ENCODE measurements at places on chromosomes 7 and 10.
A peak's percentile ranks its signal among the peaks of the same experiment; 100 is the strongest.

GRCh38 chr10:11193001-11193551, 175.4 kb downstream of the CELF2 start:
- no peak for DNase-seq

DNA sequence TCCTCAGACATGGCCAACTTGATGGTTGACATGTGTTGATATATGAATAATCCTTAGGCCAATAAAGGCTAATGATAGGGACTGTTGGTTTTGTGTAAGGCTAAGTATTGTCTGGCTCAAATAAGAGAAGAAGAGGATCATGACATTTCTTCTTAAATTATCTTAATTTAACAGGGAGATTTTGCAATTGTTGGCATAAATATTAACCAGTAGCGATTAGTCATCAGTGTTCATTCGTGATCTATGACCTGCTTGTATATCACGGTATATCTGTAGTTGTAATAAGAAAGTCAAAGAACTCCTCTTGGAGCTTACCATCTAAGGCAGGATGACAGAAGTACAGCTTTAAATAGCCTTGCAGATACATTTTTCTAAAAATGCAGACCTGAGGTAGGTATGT, 196.4 kb downstream of the CREB5 start:
- DNase-seq = no peak

- no peak for DNase-seq
Observed at GRCh38 chr7:12728192-12728538, 40.7 kb downstream of the ARL4A start.

DNA sequence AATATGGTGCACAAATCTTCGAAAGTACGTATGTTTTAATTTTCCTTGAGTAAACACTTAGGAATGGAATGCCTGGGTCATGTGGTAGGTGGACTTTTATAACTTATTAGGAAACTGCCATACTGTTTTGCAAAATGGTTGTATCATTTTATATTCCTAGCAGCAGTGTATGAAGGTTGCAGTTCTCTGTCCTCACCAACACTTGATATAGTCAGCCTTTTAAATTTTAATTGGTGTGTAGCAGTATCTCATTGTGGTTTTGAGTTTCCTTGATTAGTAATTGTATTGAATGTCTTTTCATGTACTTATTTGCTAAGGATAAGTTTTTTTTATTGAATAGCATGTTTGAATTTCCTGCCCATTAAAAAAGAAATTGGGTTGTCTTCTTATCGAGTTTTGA, 926 bp upstream of the PCBD1 start:
- DNase-seq = no peak

DNA sequence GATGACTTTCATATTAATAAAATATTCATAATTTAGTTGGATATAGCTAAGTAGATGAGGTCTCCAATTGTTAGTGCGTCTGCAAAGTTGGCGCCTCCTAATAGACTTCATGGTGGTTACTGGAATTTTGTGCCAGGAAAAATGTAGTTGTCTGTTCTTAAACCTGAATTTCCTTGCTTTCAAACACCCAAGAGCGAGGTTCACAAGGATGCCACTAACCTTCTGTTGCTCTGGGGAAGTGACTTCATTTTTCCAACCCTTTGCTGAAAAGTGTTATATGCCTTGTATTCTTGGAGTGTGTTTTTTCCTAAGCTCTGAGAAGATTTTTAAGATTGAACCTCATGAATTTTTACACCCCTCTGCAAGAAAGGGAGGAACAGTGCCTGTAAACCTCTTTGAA, 98.9 kb upstream of the GLCCI1 start:
- DNase-seq = no peak

GRCh38 chr10:121803611-121804010, 124.2 kb downstream of the ATE1 start:
- DNase-seq = no peak

DNA sequence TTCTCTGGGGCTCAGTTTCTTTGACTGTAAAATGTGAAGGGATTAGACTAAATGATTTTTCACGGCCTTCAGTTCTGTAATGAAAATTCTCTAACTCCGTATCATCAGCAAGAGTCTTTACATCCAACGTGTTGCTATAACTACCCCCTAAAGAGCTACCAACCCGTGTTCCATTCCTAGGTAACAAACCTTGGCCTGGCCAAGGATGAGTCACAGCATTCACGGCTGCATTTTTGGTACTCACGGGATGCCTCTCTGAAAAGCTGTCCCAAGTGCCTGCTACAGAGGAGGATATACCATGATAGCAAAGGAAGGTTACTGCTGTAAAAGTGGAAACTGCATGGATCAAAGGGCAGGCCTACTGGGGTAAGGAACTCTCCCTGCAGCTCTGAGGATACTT, 5.9 kb downstream of the LRRC4 start:
- no peak for DNase-seq

DNA sequence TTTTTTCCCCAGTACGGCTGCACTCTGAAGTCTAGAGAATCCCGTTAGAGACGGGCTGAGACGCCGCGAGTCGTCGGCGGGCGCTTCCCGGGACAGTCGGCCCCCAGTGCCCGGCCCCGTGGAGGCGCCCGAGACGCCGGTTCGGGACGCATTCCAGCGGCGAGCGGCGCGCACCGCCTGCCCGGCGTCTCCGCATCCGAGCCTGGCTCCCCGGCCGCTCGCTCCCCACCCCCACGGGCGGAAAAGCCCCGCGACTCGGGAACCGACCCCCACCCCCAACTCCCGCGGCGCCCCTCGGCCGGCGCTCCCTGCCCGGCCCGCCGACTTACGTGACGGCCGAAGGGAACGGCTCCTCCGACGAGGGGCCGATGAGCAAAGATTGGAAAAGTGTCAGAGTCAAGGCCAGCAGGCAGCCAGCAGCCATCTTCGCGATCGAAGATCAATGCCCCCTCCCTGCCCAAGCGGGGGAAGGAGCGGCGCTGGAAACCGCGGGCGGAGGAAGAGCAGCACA, 486 bp downstream of the CACNA2D1 start:
- peak; percentile 58 for DNase-seq

GRCh38 chr7:108308276-108308675, 148.0 kb downstream of the NRCAM start:
- DNase-seq = no peak

- no peak for DNase-seq
Observed at GRCh38 chr7:112410092-112410491, 40.2 kb upstream of the IFRD1 start.

GRCh38 chr10:126937026-126937425, 31.8 kb downstream of the DOCK1 start:
- DNase-seq = no peak

DNA sequence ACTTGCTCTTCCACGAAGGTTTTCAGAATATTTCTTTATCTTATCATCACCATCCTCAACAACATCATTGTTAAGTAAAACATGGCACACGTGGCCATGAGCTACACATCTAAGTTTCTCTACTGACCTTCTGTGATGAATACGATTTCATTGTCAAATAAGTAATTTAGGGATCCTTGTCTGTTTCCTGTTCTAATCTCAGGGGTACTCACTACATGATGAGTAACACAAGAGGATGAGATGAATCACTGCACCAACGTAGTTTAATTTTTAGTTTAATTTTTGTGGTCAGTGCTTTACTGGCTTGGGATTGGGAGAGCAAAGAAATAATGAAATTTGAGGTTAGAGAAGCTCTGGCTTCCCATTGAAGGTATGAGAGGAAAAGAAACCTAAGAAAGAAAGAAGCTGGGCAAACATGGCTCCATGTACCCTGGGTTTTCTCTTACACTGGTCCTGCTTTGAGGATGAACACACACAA, 461.9 kb upstream of the KLF6 start:
- no peak for DNase-seq

GRCh38 chr10:53045315-53045714, 272.7 kb upstream of the MBL2 start:
- DNase-seq = no peak

GRCh38 chr10:113399065-113399464, 153.8 kb upstream of the HABP2 start:
- no peak for DNase-seq

DNA sequence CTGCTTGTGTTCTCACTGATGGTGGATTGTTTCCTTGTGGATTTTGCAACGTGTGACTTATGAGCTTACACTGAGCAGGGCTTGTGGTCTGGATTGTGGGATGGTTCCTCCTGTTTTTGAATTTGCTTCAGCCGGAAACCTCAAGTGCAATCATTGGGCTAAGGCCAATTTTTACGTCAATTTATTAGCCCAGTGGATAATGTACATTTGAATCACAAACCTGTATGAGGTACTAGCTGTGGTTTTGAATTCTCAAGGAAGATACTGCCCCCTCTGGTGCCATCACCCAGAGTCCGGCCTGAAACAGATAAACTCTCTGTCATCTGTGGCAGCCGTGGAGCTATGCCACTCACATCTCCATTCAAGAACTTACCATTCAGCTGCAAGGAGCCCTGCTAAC, 7.3 kb upstream of the ZNF777 start:
- DNase-seq = no peak

DNA sequence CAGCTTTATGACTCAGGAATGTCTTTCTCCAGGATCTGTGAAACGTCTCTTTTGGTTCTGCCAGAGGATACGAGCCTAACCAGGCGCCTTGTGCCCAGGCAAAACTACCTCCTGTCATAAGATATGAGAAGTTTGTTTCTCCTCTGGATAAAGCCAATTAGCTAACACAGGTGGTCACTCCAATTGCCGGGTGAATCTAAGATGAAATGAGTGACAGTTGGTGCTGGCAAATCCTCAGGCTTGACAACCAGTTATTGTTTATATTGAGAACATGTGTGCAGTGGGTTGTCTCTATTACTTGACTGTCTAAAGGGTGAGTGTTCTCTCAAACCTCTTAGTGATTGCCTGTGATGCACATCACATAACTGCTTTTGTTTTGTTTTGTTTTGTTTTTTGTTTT, 449.1 kb downstream of the XPNPEP1 start:
- no peak for DNase-seq

DNA sequence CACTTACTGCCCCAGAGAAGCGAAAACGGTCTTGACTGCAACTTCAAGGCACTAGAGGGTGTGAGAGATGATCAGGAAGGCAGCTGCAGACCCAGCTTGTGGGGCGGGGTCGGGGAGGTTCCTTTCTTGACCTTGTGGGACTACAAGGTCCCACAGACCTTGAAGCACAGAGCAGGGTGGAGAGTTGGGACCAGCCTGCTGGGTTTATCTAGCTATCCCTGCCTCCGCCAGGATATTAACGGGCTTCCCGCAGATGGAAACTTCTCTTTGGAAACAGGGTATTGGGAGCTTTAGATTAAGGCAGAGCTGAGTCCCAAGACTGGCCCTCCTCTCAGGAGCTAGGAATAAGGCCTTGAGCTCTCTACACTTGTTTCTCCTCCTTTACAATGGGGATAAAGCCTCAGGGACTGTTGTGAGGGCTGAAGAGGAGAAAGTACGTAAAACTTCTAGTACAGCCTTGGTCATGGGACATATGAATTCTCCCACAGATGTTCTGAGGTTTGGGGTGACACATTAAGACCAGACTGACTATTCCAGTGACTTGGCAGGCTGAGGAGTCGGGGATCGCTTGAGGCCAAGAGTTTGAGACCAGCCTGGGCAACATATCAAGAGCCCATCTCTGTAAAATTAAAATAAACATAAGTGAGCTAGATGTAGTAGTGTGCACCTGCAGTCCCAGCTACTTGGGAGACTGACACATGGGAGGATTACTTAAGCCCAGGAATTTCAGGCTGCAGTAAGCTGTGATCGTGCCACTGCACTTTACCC, 153.2 kb downstream of the CDH23 start:
- no peak for DNase-seq

DNA sequence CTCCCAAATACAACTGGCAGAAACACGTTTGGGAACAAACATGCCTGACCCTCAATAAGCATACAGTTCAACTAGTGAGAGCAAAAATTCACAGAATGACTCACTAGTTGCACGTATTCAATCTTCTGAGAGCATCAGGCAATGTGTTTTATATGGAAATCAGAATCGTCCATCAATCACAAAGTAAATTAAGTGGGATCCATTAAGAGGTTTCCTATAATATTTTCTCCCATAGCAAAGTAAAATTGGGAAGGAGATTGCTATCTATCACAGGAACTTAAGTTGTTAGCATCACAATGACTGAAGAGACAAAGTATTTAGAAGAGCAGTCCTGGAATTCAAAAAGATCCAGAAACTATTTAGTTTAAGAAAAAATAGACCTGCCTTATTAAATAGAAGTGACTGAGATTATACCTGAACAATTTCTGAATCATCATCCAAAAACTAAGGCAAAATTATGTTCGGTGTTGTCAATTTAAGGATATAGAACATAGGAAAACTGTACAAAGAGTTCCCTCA, 28.3 kb downstream of the INHBA start:
- no peak for DNase-seq

GRCh38 chr7:96407427-96407826, 85.5 kb upstream of the SLC25A13 start:
- no peak for DNase-seq

DNA sequence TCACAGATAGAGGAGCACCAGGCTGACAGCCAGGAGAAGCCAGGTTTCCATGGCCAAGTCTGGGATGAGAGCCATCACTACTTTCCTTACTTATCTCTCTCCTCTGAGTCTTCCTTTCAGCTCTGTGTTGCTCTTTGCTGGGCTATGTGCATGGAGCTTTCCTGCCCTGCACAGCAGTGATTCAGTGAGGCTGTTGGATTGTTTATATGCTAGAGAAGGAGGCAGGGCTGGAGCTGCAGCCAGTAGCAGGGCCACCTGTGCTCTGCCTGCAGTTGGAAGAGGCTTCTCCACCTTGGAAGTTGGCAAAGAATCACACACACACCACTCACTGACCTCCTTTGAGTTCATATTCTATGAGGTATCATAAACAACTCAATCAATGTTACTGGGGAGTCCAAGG, at the start of gene CYP3A4:
Gene CYP3A4 (minus strand): TSS at position 178 of the 400 bp plus-strand sequence. CDS start 103 bp downstream, at position 75.
- no peak for DNase-seq

DNA sequence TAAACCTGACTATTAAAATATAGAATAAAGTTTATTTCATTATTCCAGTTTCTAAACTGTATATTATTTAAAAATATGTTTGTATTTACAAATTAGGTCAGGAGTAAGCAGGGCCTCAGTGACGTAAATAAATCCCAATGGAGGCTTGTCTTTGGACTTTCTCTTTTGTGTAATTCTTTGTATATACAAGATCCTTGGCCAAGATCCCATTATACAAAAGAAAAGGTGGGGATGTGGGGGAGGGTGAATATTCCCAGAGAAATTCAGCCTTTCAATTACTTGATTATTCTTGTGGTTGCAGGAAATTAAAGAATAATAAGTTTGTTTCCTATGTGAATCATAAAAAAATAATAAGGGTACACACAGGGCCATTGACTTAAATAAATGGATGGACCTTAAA, 178.7 kb upstream of the PRPS1L1 start:
- DNase-seq = no peak

GRCh38 chr10:3750854-3751253, 34.2 kb downstream of the KLF6 start:
- no peak for DNase-seq

Data from midbrain (tissue), 1 donor.